ENCODE measurements at places on chromosomes 12 and 14. TPM values are rescaled to one million over a fixed set of nuclear protein-coding genes. Genes with fewer than 3 reads are reported as not detected.

Gene NYNRIN
- not detected for total RNA-seq

Gene KRT6C
- total RNA-seq, result not detected

Gene ZFYVE26
- 47.0 TPM for total RNA-seq

Gene MAP1LC3B2
- 0.71 TPM for total RNA-seq

Gene TMEM132C
- not detected for total RNA-seq

Gene KRT71
- not detected for total RNA-seq

Gene SERPINA6
- not detected for total RNA-seq

Gene TSPAN19
- not detected for total RNA-seq

Gene TAS2R9
- total RNA-seq, result 0.19 TPM

Gene ASCL1
- total RNA-seq, result not detected

Gene P2RX2
- total RNA-seq, result not detected

Gene IAPP
- not detected for total RNA-seq

Gene DACT1
- 0.11 TPM for total RNA-seq

Gene SDR9C7
- not detected for total RNA-seq

Gene TPCN1
- total RNA-seq, result 46.4 TPM

Gene SLC17A8
- not detected for total RNA-seq

Gene SLC6A15
- not detected for total RNA-seq

Gene ACSM4
- not detected for total RNA-seq

Gene CMKLR1
- total RNA-seq, result not detected

Gene ADCY6
- not detected for total RNA-seq

Gene TROAP
- total RNA-seq, result 58.2 TPM

Gene LRP6
- 12.5 TPM for total RNA-seq

Gene BIN2
- total RNA-seq, result 10.0 TPM

Gene FAM234B
- total RNA-seq, result 3.9 TPM

Gene BDKRB2
- total RNA-seq, result not detected

Gene SYNDIG1L
- not detected for total RNA-seq

Gene OR6S1
- total RNA-seq, result not detected

Gene C12orf54
- not detected for total RNA-seq

Gene ARMH4
- 0.75 TPM for total RNA-seq

Gene RFX4
- total RNA-seq, result not detected

Gene CELA1
- total RNA-seq, result not detected

Gene PSMB5
- total RNA-seq, result 67.1 TPM

Gene LRRIQ1
- total RNA-seq, result not detected

Gene TMTC1
- total RNA-seq, result not detected

Gene NGB
- total RNA-seq, result not detected

Gene KRT74
- total RNA-seq, result not detected

Gene NAV3
- 0.04 TPM for total RNA-seq

Gene FOXA1
- total RNA-seq, result not detected

Gene PGF
- 3.5 TPM for total RNA-seq

Gene CNTN1
- total RNA-seq, result not detected

Gene MIPOL1
- total RNA-seq, result not detected

Gene TMEM63C
- 5.0 TPM for total RNA-seq
